ENCODE measurements at places on chromosomes 1 and 21. TPM values are rescaled to one million over a fixed set of nuclear protein-coding genes. Genes with fewer than 3 reads are reported as not detected.

Gene SLC25A34
- 0.23 TPM for total RNA-seq

Gene NLRP3
- total RNA-seq: 0.71 TPM

Gene KRTAP21-3
- total RNA-seq: not detected

Gene HES4
- 139 TPM for total RNA-seq

Gene LMX1A
- total RNA-seq: not detected

Gene GSTM5
- total RNA-seq: not detected

Gene SMYD3
- total RNA-seq: 24.3 TPM

DNA sequence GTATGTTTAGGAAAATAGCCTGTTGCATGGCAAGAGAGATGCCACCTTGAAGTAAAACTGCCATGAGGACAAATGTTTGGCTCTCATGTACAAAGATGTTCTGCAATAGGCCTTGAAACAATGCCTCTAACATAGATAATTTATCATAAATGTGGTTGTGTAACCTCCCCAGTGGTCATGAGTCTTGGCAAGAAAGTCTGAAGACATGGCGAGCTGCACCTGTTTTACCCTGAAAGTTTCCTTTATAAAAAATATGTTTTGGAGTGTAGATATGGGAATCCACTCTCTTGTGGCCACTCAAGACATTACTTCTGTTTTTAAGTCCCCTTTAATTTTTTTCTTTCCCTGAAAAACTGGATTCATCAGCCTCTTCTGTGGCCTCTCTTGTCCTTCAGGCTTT lies 2217.1 kb downstream of the NCAM2 start:
- DNase-seq: no peak

DNA sequence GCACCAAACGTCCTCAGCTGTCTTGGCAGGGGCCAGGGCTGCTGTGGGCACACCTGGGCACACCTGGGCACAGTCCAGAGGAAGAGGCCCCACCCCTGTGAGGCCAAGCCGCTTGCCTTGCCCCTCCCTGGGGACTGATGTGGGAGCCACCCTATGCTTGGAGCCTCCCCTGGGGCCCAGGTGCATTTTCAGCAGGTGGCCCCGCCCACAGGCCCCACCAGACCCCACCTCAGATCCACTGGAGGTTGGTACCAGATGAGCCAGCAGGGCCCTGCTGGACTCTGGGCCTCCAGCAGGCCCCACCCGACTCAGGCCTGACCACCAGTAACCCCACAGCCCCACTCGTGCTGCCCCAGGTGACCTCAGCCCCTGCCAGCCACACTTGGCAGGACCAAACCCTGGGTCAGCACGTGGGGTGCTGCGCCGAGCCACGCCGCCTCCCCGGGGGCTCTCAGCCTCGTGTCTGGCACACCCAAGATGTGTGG lies 8.8 kb downstream of the SLC19A1 start:
- no peak for DNase-seq

DNA sequence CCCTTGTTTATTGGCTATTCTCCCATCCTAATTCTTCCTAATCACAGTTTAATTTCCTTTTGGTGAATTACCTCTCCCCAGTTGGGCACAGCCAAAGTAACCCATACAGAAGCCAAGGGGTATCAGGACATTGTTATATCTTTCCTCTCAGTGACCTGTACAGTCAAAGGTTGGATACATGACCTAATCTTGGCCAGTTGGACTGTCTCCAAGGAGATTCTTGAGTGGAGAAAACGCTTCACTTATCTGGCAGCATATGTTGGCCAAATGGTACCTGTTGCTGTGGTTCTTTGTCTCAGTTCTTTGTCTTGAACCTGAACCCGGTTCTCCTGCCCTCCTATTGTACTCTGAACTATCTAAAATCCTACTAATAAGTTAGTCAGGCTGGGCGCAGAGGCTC lies 15.3 kb upstream of the TBCE start:
- no peak for DNase-seq

GRCh38 chr1:89444791-89445190 lies 79.8 kb upstream of the LRRC8B start:
- DNase-seq: no peak

DNA sequence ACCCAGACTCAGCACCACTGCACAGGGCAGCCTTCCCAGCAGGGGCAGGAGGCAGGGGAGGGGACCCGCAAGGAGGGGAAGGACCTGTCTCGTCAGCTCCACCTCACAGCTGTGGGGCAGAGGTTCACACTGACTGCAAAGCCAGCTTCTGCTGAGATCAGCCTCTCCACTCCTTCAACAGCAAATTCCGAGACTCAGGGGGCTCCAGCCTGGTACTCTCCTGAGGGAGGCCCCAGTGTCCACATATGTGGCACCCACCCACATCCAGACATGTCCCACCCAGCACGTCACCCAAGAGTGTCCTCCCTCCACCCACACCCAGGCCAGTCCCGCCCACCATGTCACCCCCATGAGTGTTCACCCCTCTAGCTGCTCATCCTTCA lies 329.5 kb downstream of the NPHP4 start:
- DNase-seq: no peak

- DNase-seq: no peak
These were observed 33.7 kb upstream of the NEK7 start for GRCh38 chr1:198123133-198123532.

DNA sequence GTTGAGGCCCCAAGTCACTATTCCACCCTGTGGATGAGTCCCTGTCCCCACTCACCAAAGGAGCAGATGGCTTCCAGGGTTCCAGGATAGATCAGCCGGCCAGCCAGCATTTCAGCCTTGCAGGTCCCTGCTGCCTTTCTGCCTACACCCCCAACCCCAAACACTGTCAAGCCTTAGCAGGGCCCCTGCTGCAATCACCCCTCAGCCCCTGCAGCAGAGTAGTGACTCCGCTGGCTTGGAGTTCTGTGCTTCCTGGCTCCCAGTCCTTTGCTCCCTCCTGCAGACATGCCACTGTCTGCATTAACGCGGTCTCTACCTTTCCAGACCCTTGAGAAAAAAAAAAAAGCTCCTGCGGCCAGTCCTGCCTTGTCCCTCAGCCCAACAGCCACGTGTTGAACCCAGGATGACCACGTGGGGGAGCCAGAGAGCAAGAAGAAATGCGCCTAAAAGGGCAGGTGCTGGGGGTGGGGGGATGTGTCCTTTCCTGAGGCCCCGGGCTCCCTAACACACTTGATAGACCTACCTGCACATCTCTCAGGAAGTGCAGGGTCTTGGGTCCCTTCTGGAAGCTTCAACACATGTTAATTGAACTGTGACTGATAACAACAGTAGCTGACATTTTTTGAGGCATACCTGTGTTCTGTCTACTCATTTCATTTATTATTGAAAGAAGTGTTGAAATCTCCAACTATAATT lies 37.4 kb downstream of the RASSF5 start:
- peak; percentile 87 for DNase-seq

GRCh38 chr1:10626791-10627410 lies 152.2 kb downstream of the PEX14 start:
- no peak for DNase-seq

DNA sequence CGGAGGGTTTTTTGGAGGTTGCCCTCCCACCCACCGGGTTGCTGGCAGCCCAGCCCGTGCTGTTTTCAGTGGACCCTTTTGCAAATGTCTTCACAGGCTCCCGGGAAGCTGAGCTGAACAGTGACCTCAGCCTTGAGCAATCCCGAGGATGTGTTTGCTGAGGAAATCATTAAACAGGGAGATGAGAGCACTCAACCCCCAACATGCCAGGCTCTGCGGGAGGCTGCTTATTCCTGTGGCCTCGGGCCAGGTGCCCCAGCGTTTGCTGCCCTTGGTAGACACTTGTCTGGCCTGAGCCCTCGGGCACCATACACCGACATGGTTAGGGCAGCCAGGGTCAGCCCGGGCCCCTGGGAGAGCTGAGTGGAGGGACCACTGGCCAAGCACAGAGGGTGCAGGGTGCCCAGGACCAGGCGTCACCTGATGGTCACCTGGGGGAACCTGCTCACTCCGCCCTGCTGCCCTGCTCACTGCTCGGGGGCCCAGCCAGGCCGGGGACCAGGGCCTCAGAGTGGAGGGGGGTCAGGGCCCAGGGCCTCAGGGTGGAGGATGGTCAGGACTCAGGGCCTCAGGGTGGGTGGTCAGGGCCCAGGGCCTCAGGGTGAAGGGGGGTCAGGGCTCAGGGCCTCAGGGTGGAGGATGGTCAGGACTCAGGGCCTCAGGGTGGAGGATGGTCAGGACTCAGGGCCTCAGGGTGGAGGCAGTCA lies 42.5 kb upstream of the POFUT2 start:
- peak; percentile 82 for DNase-seq

DNA sequence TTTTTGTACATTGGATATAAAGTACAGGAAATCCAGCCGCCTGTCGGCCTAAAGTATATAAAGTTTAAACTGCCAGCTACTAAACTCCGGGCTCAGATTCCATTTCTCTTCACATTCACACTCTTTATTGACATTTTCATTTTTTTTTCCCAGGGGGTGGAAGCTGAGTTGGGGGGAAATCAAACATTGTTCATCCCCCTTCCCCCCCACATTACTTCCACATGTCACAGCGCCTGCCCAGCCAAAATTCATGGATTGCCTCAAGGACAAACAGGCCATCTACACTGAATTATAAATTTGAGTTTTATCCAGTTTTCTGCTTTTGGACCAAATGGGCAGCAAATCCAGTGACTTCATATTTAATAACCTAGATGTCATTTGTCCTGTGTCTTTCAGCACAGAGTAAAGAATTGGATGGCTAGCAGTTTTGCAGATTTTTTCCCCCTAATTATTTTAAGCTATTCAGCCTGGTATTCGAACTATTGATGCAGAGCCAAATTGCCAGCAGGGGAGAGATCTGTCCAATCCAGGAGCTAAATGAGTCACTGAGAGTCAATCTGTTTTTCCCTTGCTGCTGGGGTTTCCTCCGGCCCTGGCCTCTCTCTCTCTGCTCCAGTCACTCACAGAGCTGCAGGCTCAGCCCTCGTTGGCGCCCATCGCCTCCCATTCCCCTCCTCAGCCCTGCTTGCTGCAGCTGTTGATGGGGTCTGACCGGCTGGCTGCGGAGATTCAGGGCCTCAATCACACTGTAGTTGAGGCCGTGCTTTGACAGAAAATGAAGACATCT lies 98.0 kb downstream of the LMO4 start:
- DNase-seq: no peak

DNA sequence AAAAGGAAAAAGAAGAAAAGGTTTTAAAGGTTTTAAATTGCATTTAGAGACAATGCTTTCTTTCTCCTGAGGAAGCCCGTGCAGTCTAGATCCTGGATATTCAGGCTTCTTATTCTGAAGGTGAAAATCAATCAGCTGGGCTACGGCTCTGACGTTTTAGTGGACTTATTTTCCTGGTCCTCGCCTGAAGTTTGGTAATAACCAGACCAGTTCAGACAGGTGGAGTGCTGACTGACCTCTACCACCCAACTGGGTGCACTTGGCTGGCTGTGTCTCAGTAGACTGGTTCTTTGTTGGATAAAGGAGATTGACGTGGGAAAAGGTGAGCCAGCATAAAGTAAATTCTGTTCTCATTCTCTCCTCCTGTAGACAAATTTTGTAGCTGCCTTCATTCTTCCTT lies 7.2 kb upstream of the ATP1A1 start:
- DNase-seq: no peak

DNA sequence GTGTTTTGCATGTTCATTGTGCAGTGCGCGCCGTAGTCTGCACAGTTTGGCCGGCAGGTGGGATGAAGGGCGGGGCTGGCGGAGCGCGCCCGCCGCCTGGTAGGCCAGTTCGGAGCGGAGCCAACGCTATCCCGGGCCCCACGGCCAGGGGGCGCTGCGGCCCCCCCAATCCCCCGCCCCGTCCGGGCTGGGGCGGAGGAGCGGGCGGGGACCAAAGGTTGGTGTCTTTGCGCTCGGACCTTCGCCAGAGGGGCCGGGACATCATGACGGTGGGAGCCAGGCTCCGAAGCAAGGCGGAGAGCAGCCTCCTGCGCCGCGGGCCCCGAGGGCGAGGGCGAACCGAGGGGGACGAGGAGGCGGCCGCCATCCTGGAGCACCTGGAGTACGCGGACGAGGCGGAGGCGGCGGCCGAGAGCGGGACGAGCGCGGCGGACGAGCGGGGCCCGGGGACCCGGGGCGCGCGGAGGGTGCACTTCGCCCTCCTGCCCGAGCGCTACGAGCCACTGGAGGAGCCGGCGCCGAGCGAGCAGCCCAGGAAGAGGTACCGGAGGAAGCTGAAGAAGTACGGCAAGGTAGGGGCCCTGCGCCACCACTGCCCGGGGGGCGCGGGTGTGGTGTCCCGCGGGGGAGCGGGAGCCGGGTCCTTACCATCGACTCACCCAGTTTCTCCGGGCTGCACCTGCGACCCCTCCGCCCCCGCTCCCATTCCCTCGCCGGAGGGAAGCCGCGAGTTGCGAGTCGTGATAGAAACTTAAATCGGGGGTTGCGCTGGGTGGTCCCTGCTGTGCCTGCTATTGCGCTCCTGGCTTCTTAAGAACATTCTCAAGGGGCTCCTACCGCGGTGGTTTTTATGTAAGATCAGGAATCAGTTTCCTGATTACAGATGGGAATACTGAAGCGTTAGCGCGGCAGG lies at the start of gene C1orf115:
Gene C1orf115 (plus strand): TSS at position 224 of the 913 bp plus-strand sequence. CDS start 40 bp downstream, at position 264.
- peak; percentile 81 for DNase-seq

GRCh38 chr1:226624526-226624925 lies 76.0 kb downstream of the STUM start:
- DNase-seq: no peak

GRCh38 chr1:215156232-215156631 lies 73.7 kb downstream of the KCNK2 start:
- no peak for DNase-seq

- peak; percentile 5 for DNase-seq
These were observed 690.4 kb downstream of the USP25 start for GRCh38 chr21:16420031-16420724.

DNA sequence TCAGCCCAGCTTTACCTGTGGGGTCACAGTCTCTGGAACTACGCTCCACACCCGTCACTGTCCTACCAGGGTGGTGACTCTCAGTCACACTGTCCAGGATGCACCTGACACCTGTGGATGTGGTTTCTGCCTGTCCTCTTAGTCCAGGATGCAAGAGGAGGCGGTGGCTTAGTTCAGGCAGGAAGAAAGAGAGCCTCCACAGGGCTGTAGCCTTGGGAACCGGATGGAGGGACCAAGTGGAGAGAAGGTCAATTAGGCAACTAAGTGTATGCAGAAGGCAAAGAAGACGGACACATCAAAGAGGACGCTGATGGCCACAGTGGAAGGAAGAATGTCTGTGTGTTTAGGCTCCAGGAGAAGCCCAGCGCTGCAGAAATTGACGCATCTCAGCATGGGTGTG lies 153.9 kb upstream of the IRF2BP2 start:
- no peak for DNase-seq

DNA sequence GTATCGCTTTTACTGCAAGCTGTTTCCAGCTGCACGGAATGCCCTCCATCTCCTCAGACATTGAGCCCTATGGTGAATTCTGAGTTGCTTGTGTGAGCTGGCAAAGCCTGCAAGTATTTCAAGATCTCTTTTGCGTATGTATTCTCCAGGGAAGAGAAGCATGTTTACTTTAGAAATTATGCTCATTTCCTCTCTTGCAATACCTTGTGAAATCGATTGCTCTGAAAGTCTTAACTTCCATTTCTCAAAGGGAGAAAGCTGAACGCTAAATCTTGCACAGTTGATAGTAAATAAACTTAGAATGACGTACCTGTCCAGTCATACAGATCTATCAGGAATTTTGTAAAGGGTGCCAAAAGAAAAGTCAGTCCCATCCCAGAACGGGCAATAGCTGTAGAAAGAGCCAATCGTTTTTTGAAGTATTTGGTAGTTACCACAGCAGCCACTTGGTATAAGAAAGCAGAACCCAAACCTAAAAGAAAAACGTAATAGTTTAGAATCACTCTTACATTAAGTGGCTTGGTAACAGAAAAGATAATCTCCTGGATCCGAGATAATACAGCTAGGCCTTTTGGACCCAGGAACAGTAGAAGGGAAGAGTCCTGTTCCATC lies 10.0 kb downstream of the SLC16A4 start:
- DNase-seq: no peak
